ENCODE measurements at places on chromosomes 5 and 9. TPM values are rescaled to one million over a fixed set of nuclear protein-coding genes. Genes with fewer than 3 reads are reported as not detected.

GRCh38 chr5:12624776-12625560 is 720.7 kb upstream of the CTNND2 start:
- DNase-seq: no peak

Gene MOB3B
- 2.3 TPM for total RNA-seq

GRCh38 chr9:105832096-105832710 is 137.9 kb downstream of the TMEM38B start:
- no peak for DNase-seq

Gene TAF7
- total RNA-seq: 44.7 TPM

Gene PPP3R2
- total RNA-seq: not detected

- DNase-seq: no peak
These were observed 376.7 kb upstream of the RORB start for GRCh38 chr9:74120470-74120869.

- no peak for DNase-seq
These were observed 68.9 kb upstream of the TAF1L start for GRCh38 chr9:32704343-32704742.

DNA sequence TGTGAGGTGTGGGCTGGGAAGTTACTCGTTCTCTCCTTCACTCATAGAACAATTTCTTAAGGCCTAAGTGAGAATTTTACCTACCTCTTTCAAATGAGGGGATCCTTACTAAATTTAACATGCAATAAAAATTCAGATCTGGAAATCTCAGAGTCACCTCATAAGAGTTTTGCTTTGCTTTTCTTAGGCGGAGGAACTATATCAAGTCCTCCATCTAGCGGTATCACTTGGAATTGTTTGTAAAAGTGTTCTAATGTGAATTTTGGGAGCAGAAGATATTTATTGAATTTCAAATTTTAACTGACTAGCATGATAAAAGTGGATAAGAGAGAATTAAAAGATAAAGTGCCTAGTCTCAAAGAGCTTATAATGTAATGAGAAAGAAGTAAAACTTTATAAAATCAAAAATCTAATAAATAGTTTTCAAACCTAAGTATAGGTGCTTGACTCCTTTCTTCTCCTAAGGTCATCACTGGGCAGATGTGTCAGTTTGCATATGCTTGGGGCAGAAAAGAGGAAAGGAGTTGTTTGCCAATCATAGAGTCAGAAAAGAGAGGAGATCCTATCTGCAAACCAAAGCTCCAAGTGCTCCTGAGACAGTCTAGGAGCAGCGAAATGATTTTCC is 145.7 kb upstream of the DAB2 start:
- no peak for DNase-seq

Measured in activated naive CD4-positive, alpha-beta T cell treated with anti-CD3 and anti-CD28 coated beads, Interleukin-2, amount 50 U/mL, for 72 hours (primary cell).